Sigmoid colon (tissue), 7 donors: ENCODE measurements at places on chromosomes 3 and 15. TPM values are rescaled to one million over a fixed set of nuclear protein-coding genes. Genes with fewer than 3 reads are reported as not detected.

The C3orf22 gene
- not detected for polyA plus RNA-seq

DNA sequence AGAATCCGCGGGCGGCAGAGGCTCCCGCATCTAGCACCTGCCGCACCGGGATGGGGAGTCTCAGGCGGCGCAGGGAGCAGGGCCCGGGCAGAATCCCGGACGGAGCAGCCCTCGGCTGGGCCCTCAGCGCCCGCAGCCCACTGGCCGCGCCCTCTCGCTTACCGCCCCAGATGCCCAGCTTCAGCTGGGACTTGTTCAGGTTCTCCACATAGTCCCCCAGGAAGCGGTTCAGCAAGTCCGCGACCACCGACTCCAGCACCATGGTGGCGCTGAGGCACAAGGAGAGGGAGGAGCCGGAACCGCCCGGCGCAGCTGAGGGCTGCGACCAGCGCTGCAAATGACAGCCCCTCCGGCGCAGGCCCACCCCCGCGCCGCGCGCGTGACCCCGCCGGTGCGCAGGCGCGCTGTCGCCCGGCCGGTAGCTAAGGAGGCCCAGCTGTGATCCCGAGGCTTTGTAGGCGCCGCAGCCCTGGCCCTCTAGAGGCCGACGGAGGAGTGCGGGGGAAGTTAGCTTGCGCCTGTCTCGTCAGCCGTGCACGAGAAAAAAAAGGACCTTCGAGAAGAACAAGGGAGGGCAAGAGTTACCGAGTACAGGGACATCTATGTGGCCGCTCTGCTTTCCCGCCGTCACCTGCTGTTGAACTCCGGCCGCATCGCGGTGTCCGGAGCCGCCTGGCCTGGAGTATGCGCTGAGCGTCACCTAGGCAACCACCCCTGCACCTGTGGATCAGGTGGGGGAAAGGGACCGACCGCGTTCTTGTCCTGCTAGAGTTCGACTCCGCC, at the start of gene VPS13C:
Gene VPS13C (minus strand): TSS at position 335 of the 783 bp plus-strand sequence. CDS start 73 bp downstream, at position 262.
- DNase-seq: peak; percentile 96

GRCh38 chr3:30963223-30963722, 68.8 kb upstream of the GADL1 start:
- no peak for DNase-seq

GRCh38 chr3:169060037-169060436, 603.5 kb downstream of the MECOM start:
- no peak for DNase-seq

DNA sequence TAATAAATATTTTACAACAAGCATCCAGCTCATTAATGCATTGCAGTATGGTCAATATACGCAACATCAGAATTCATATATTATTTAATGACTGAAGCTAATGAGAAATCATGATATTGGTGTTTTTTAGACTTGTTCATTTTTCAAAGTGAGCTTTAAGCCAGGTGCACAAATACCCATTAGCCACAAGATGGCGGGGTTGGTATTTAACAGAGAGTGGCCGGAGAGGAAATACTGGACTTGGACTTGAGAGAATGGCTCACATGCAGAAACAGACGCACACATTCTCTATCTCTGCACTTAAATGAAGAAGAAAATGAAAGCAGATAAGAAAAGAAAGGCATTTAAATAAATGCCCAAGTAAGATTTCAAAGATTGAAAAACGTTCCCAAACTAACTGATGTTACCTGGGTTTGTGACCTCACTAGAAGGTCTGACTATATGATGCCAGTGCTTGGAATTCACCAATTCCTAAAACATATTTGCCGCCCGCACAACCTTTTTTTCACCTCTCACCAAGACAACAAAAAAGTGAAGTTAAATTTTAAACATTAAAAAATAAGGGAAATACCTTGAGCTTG, 21.2 kb upstream of the CRBN start:
- no peak for DNase-seq

- DNase-seq: no peak
Observed at GRCh38 chr15:22885120-22885519, 46.7 kb downstream of the NIPA2 start.

The CLRN1 gene
- not detected for polyA plus RNA-seq

- peak; percentile 46 for DNase-seq
Observed at GRCh38 chr15:77839970-77840905, 207.5 kb upstream of the LINGO1 start.

DNA sequence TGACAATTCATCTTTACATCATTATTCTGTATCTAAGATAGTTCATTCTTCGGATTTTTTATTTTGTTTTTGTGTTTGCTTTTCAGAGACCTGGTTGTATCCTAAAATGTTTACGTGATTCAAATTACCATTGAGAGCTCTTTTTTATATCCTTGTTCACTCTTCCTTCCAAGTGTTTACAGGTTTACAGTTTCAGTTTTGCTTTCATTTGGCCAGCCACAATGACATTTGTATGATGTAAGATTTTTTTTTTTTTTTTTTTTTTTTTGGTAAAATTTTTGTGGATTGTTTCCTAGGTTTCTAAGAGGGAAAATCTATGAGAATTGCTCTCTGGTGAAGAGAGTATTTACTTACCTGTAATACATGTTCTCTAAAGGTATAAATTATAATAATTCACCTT, 55.0 kb downstream of the SETD5 start:
- DNase-seq: no peak

DNA sequence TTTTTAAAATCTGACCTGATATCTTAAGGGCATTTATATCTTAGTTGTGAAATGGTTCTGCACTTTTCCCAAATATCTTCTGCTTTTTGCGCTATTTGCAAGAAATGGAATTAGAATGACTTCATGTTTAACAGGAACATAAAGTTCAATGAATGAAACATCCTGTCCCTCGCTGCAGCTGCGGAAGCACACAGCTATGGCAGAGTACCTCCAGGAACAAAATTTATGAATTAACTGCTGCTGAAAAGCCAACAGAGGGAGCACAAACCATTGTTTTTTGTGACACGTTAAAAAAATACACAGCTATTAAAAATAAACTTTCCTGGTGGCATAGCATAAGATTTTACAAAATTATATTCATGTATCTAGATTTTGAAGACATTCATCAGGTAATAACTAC, 404.4 kb upstream of the MDFIC2 start:
- DNase-seq: peak; percentile 72

The DAZL gene
- polyA plus RNA-seq: not detected

The SIDT1 gene
- 6.0 TPM for polyA plus RNA-seq

GRCh38 chr3:66702126-66702525, 201.3 kb upstream of the LRIG1 start:
- DNase-seq: peak; percentile 90

DNA sequence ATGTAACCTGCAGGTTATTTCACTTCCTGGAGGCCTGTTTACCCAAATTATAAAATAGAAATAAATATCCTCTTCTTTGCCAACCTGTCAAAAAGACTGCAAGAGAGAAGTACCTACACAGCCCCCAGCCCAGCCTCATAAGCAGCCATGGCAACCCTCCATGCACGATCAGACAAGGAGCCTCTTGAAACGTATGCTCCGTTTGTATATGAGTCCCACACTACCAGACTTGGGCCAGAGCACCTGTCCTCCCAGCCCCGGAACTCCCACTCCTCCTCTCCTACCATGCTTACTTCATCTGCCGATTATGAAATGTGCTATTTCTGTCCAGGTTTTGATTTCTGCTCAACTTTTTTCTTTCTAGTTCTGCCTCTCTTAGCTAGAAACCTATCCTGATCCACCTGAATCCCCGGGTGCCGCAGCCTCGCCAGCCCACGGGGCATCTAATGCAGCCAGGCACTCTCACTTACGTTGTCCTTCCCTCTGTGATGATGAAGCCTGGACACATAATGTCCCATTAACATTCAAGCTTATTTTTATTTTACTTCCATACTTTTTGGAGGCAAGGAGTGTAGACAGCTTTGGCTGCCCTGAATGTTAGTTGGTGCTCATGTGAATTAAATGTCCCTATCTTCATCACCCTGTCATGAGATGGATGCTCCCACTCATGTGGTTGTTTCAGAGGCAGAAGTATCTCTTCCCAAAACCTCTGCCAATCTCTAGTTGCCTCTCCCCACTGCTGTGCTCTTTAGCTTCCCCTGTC, 73.8 kb downstream of the MB21D2 start:
- DNase-seq: no peak

The ACTC1 gene
- 1.2 TPM for polyA plus RNA-seq

GRCh38 chr3:124965413-124965812, 30.9 kb upstream of the MUC13 start:
- DNase-seq: no peak

DNA sequence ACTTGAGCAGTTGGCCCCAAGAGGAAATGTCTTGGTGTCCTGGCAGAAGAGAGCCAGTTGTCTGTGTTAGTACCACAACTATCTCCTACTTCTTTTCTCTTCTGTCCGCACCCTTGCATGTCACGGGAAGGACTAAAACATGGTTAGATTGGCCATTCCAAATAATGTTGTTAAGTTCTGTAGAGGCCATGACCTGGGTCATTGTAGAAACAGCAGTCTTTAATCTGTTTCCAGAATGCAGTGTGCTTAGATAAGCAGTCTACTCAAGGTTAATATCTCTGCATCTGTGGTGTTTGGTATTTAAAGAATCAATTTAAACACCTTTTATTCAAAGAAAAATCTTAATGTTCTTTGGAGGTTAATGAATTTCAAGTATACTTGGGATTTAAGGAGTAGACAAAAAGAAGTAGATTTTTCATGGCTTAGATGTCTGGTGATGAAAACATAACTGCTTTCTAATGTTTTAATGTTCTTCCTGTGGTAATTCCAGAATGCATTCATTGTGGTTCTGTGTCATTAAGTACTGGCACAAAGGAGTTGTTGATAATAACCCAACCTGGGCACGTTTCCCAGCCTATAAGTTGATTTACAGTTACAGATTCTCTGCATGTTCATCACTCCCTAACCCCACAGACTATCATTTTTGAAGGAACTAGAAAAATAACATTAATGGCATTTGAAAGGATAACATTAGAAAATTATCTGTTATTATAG, 58.9 kb downstream of the TMEM108 start:
- no peak for DNase-seq

DNA sequence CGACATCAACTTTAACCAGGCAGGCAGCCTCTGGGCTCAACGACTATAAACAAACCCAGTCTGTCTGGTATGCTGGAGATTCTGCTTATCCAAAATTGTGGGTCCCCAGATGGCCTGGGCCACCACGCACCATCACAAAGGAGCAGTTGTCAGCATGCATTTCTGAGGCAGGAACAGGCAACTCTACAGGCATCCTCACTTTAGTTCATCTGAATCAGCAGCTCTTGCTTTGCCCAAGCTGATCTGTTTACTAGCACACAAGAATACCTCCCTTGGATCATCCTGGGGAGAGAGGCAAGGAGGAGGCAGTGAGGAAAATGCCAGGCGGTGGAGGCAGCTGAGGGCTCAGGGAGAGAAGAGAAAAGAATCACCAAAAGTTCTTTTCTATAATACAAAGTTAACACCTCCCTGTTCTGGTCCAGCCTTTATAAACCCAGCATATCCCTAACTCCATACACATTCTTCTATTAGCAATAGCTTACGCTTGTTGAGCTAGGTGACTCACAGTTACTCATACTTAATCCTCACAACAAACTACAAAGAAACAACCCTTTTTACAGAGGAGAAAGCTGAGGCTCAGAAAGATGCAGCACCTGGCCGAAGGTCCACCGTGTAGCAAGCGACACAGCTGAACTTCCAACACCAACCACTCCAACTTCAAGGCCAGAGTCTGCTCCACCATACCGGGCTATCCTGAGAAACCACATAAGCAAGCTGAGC, 33.6 kb downstream of the ZDHHC3 start:
- DNase-seq: no peak

The ARNT2 gene
- 2.7 TPM for polyA plus RNA-seq

The TRIM42 gene
- polyA plus RNA-seq: not detected

The RARB gene
- 2.1 TPM for polyA plus RNA-seq

DNA sequence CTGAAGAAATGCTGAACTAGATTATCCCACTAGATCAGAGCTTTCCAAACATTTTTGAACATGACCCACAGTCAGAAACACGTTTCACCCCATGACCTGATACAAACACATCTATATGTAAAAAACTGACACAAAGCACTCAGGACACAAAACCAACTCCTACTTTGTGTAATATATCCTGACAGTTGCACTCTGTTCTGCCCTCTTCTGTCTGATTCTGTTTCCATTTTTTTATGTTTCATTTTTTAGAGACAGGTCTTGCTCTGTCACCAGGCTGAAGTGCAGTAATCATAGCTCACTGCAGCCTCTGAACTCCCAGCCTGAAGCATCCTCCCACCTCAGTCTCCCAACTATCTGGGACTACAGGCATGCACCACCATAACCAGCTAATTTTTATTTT, 15.8 kb upstream of the RFTN1 start:
- DNase-seq: no peak

DNA sequence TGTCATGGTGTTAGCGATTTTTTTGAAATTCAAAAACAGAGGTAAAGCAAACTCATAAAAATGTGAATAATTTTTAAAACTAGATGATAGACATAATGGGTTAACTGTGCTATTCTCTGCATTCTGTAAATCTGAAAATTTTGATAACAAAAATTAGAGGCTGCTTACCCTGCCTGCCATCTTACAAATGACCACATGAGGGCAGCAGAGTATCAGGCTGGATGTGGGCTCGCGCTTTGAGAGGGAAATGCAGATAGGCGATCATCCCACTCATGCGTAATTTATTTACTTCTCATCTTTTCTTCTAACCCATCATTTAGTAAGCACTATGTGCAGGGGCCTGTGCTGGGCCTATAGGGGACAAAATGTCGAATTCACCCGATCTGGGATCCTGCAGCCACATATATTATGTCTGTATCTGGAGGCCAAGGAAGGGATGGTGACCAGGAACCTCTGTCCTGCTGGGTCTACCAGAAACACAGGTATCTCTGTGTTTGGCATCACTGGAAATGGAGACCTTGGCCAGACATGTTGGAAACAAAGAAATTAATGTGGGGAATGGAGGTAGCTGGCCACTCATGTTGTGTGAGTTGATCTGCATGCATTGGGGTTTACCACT, 7.8 kb upstream of the RAD18 start:
- DNase-seq: no peak

The SI gene
- polyA plus RNA-seq: 3.9 TPM

DNA sequence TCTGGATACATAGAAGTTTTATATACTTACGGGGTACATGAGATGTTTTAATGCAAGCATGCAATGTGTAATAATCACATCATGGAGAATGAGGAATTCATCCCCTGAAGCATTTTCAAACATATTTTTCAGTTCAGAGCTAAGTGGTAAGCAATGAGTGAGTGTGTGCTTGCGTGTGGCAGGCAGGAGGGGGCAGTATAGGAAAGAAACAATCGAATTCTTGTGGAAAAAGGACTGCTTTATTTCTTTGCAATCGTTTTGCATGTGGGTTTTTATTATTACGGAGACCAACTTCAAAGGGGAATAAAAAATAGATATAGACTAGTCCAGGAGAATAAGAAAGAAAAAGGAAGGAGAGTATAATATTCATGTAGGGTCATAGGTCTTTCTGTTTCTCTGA, 271.6 kb downstream of the CHL1 start:
- no peak for DNase-seq

The OR5H6 gene
- polyA plus RNA-seq: not detected
